Activated CD8-positive, alpha-beta T cell treated with anti-CD3 and anti-CD28 coated beads, Interleukin-2, amount 10 ng/mL, durations not matched to agents 7 days and 5 days (primary cell): ENCODE measurements at places on chromosomes 4 and X.
A peak's percentile ranks its signal among the peaks of the same experiment; 100 is the strongest.

DNA sequence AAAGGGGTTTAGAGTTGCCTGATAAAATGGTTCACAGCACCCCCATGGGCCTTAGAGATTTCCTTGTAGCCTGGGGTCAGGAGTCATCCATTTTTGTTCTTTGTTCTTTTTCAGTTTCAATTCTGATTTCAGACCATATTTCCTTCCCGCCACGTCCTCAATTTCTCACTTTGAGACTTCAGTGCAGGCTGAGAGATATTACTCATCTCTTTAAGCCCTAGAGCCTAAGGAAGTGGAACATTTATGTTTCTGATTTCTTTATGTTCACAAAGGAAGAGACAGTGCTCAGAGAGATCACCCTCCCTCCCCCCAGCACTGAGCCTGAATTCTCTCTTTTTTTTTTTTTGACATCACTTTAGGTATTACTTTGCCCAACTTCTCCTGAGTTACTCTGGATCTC lies 56.3 kb downstream of the MSN start:
- peak; percentile 64 for DNase-seq

- DNase-seq: no peak
Observed at GRCh38 chrX:133794126-133794525, 191.3 kb downstream of the GPC3 start.

DNA sequence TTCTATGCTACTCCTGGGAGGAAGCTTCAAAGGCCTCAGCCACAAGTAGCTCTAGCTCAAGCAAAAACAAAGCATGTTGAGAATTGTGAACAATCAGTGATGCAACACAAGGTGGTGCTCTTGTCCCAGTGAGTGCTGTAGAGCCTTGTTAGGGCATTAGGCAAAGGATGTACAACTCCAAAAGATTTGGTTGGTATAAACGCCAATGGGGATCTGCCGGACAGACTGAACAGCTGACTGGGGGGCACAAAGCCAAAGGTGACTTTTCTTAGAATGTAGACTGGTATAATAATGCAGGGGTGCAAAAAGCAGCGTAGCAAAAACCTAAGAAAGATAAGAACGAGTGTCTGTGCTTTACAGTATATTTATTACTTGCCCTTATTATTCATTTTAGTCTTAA lies 62.6 kb upstream of the ALB start:
- peak; percentile 25 for DNase-seq

- no peak for DNase-seq
Observed at GRCh38 chr4:47413521-47413920, 50.0 kb downstream of the COMMD8 start.

- no peak for DNase-seq
Observed at GRCh38 chr4:118935819-118936218, 47.2 kb downstream of the SYNPO2 start.

- DNase-seq: no peak
Observed at GRCh38 chr4:82415922-82416365, 14.3 kb downstream of the HNRNPDL start.

DNA sequence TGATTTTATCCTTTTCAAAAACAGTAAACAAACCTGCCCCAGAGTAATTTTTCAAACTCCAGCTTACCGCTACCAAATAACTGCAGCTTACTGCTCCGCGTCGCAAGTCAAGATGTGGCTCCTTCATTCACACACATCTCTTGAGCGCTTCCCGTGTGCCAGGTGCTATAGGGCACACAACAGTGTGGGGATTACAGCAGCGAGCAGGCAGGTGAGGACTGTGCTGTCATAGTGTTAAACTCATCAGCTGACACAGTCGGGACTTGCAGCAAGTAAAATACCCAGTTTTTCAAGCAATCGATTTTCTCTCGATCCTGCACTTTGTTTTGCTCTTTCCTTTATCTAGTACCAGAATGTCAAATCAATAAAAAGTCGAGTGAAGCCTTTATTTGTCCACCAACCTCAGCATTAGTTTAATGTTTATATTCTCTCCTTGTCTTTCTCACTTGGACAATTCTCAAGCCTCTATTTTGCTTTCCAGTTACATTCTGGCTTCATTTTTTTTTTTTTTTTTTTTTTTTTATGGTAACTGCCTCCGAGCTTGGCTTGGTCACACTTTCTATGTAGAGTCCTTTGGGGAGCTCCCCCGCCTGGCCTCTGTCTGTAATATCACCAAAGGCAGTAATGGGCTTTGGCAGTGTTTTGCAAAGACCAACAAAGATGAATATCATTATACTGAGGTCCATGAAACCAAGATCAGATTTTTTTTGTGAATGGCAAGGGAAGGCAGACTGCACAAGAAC lies 8.3 kb upstream of the ASB5 start:
- DNase-seq: no peak

DNA sequence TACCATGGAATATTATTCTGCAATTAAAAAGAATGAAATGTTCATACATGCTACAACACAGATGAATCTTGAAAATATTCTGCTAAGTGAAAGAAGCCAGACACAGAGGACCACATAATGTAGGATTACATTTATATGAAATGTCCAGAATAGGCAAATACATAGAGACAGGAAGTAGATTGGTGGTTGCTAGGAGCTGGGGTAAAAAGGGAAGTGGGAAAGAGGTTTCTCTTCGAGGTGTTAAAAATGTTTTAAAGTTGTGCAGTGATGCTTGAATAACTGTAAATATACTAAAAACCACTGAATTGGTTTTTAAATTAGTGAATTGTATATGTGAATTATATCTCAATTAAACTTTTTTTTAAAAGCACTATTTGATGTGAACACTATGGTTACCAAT lies 3.6 kb upstream of the NXT2 start:
- no peak for DNase-seq

DNA sequence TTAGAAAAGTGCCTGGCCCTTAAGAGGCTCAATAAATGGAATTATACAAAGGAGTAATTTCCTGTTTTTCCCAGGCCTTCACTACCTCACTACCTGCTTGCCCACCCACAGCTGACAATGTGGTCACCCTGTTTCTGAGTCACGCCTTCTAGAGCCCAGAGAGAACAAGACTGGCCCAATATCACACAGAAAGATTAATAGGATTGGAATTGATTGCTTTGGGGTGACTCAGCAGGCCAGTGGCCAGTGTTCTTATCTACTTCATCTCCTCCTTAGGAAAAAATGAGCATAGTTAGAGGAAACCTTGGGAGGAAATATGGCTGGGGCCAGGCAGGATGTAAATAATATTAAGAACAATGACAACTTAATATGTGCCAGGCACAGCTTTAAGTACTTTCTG lies 4.5 kb upstream of the FGF16 start:
- no peak for DNase-seq

GRCh38 chr4:98873059-98873458 lies 55.9 kb downstream of the EIF4E start:
- no peak for DNase-seq

GRCh38 chr4:106058921-106059320 lies 163.7 kb downstream of the NPNT start:
- no peak for DNase-seq

- DNase-seq: no peak
Observed at GRCh38 chr4:41262198-41262597, 5.5 kb downstream of the UCHL1 start.

GRCh38 chrX:100647739-100648138 lies 3.7 kb downstream of the SRPX2 start:
- no peak for DNase-seq

GRCh38 chr4:122329876-122330565 lies 48.8 kb upstream of the ADAD1 start:
- no peak for DNase-seq

DNA sequence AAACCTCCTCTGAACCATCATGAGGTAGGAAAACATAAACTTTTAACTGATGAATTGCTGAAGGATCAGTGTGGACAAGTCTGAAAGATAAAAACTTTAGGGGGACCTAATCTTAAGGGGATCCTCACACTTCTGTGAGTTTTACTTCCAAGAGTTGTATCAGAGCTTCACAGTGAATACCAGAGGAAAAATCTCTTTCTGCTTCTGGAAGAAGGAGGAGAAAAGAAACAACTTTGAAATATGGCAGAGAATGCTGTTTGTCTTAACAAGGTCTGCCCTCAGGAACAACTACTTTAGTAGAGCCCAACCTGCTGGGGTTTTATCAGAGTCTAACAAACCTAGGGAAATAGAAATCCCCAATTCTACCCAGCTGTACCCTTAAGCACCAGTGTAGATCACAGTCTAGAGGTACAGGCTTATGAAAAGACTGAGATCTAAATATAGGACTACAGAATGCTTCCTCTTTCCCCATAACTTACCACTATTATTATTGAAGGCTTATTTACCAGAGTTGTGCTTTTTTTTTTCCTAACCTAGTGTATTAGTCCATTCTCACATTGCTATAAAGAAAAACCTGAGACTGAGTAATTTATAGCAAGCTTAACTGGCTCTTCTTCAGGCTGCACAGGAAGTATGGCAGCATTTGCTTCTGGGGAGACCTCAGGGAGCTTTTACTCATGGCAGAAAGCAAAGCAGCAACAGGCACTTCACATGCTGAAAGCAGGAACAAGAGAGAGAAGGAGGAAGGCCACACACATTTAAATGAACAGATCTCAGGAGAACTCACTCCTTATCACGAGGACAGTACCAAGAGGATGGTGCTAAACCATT lies 167.9 kb downstream of the CAMK2D start:
- no peak for DNase-seq

DNA sequence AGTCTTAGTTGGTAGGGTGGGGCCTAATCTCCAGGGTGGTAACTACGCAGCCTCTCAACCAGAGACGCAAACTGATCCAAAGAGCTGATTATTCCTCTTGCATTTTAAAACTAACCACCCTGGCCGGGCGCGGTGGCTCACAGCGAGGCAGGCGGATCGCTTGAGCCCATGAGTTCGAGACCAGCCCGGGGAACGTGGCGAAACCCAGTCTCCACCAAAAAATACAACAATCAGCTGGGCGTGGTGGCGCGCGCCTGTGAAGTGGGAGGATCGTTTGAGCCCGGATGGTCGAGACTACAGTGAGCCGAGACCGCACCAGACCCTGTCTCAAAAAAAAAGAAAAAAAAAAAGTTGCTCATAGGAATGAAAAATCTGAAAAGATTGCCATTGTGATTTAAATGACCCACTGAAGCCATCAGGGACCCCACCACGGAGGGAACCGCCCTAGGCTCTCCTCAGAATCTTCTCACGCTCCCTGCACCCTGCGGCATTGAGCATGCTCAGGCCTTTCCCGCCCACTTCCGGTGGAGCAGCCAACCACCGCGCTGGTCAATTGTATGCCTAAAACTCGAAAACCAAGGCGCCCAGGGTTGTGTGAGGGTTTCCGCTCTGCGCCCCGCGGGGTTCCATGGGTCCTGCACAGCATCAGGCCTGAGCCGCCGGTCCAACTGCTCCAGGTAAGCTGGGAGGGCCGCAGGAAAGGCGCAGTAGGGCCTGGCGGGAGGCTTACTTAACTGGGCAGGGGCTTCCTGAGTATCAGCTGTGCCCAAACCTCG lies at the start of gene TRIM60:
TSS of gene TRIM60 (plus strand) at position 564 of the 776 bp plus-strand sequence. CDS start 8,074 bp downstream, outside the sequence.
- no peak for DNase-seq

DNA sequence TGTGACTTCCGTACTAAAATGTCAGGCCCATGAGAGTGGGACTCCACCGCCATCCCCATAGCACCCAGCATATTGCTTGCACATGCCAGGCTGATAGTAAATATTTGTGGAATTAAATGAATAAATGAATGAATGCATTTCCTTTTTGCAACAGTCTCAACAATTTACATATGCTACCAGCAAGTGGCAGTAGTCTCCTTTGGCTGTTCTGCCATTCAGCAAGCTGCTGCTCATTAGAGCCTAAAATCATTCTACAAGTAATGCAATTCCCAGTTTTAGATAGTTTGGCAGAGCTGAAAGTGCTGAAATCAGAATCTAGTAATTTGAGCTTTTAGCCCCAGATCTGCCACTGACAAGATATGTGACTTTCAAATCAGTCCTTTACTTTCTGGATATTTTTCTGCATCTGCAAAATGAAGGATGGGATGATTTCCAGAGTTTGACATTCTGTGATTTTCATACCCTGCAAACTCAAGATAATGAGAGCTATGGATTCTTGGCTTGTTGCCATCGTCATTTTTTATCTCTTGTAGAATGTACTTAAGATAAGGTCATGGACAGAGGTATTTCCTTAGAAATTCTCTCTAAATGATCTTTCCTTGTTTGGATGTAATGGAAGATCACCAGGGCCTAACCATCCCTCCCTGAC lies 35.7 kb upstream of the INTS6L start:
- peak; percentile 31 for DNase-seq

DNA sequence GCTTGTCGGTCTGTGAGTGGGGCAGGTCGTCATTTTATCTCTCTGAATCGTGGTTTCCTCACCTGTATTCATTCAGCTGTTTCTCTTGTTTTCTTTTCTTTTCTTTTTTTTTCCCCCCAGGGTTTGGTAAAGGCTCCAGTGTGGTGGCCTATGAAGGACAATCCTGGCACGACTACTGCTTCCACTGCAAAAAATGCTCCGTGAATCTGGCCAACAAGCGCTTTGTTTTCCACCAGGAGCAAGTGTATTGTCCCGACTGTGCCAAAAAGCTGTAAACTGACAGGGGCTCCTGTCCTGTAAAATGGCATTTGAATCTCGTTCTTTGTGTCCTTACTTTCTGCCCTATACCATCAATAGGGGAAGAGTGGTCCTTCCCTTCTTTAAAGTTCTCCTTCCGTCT lies 41.4 kb downstream of the MAP7D3 start:
- DNase-seq: no peak

- peak; percentile 18 for DNase-seq
Observed at GRCh38 chrX:139204898-139205667, 325.5 kb upstream of the F9 start.

DNA sequence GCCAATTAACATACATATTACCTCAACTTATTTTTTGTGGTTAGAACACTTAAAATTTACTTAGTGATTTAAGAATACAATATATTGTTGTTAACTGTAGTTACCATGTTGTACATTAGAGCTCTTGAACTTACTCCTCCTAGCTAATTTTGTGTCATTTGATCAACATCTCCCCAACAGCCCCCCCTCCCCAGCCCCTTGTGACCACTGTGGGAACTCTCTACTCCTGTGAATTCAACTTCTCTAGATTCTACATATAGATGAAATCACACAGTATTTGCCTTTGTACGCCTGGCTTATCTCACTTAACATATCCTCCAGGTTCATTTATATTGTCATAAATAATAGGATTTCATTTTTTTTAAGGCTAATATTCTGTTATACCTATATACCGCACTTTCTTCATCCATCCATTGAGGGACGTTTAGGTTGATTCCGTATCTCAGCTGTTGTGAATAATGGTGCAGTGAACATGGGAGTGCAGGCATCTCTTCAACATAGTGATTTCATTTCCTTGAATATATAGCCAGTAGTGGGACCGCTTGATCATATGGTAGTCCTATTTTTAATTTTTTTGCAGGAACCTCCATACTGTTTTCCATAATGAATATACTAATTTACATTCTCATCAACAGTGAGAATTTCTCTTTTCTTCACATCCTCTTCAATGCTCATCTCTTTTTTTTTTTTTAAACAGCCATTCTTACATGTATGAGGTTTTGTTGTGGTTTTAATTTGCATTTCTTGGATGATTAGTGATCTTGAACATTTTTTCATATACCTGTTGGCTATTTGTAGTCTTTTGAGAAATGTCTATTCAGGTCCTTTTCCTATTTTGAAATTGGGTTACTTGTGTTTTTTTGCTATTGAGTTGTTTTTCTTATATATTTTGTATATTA lies 66.8 kb downstream of the RAPGEF2 start:
- no peak for DNase-seq

GRCh38 chr4:8821151-8821950 lies 50.3 kb downstream of the HMX1 start:
- peak; percentile 16 for DNase-seq
